HTR-8/SVneo (cell line): ENCODE measurements at places on chromosomes 12 and 14.
A peak's percentile ranks its signal among the peaks of the same experiment; 100 is the strongest.

- no peak for DNase-seq
Observed at GRCh38 chr12:103269946-103270345, 225.8 kb downstream of the C12orf42 start.

GRCh38 chr14:60655898-60656685 lies 6.8 kb upstream of the SIX1 start:
- no peak for DNase-seq

- DNase-seq = no peak
Observed at GRCh38 chr14:73977896-73978295, 27.8 kb downstream of the COQ6 start.

DNA sequence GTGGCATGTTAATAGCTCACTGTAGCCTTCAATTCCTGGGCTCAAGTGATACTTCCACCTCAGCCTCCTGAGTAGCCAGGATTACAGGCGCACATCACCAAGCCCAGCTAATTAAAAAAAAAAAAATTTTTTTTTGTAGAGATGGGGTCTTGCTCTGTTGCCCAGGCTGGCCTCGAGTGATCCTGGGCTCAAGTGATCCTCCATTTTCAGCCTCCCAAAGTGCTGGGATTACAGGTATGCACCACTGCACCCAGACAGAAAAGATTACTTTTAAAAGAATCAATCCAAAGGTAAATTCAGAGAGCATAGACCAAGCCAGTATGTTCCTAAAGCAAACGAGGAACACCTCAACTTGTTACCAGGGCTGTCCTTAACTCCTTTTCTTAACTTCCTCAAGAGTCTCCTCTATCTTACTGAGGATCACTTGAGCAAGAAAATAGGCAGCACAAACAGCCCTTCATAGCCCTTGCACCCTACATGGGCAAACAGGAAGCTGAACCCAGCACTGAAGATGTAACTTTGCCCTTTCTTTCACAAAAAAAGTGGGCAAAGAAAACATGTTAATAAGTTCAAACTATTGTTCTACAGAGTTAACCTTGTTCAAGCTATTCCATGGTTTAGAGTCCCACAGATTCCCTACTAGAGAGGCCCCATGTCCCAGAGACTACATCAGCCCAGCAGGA lies 11.3 kb downstream of the CS start:
- no peak for DNase-seq

DNA sequence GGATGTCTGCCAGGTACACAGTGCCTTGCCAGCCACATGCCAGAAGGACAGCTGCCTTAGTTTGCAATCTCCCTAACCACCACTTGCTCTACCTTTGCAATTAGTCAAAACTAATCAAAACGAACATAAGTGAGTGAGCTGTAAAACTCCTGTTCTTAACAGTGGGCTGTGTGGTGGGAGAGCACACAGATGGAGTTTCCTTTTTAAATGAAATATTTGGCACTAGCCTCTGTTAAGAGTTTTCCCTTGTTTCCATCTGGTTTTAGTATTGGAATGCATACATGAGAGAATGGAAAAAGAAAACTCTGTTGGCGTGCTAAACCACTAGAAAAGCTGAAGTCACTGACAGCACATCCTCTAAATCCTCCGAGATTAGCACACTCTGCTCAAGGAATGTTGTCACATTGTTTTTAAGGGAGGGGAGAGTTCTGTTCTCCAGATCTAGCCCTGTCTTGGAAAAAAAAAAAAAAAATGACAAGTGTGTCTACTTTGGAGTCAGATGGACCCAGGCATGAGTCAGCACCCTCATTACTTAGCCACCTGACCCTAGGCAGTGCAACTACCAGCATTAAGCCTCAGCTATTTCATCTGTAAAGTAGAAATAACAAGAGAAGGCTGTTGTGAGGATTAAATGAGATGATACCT lies 83.9 kb downstream of the STXBP6 start:
- DNase-seq = peak; percentile 76

DNA sequence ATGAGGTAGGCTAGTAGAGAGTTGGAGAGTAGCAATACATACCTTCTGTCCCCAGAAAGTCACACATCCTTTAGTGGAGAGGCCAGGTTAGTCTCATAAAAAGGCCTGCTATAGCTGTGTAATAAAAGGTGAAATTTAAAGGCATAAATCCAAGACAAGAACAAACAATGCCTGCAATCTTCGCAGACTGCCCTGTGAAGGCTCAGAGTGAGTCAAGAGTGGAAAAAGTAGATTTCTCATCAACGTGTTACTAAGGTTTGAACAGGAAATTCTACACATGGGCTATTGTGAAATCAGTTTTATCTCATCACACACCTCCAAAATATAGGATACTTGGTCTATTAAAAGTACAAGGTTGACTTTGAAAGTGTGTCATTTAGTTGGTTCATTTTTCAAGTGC lies at the start of gene KLRC1:
Gene KLRC1, minus strand, starts transcription at position 222 of the 400 bp plus-strand sequence. CDS start 2,221 bp downstream, outside the sequence.
- no peak for DNase-seq

- no peak for DNase-seq
Observed at GRCh38 chr12:69167648-69168165, 71.7 kb upstream of the CPSF6 start.

DNA sequence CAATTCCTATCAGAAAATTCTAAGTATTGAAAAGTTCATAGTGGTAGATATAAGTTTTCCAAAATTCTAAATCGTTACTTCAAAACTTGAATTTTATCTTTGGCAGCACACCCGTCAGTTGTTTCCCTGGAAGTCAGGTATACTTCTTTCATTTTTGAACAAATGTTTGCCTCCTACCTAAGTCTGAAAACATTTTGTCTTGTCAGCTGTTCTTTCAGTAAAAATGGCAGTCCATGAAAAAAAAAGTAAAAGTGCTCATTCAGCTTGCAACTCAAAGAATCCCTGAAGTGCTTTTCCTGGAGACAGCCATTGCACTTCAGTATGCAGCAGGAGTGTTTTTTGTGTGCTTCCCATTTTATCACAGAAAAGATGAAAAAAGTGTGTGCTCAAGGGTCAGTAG lies 130.1 kb upstream of the NEDD1 start:
- no peak for DNase-seq

- DNase-seq = peak; percentile 15
Observed at GRCh38 chr12:90959032-90959431, 4.1 kb upstream of the CCER1 start.

DNA sequence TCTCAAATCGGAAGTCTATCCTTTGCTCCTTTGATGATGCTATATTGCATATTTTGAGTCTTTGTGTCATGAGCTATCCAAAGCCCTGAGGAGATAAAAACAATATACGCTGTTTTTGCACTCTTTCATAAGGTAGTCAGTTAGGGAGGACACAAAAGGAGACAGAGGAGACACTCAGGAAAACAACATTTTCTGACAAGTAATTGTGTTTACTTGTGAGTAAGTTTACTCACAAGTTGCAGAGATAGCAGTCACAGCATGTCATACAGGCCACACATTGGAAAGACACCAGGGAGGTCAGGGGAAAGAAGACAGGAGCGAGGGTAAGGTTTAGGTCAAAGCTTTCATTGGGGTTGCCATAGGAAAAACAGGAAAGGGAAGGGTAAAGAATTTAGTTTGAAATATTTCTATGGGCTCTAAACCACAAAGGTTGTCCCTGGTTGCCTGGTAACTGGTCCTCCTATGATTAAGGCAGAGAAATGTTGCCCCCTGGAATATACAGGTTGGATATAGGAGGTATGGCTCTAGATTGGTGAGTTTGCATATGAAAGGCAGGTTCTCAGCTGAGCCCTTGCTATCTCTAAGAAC lies 7.4 kb upstream of the GABARAPL1 start:
- DNase-seq = no peak

- DNase-seq = no peak
Observed at GRCh38 chr12:54141431-54142113, 47.2 kb downstream of the SMUG1 start.

GRCh38 chr14:57617510-57617909 lies 123.9 kb upstream of the CCDC198 start:
- no peak for DNase-seq

DNA sequence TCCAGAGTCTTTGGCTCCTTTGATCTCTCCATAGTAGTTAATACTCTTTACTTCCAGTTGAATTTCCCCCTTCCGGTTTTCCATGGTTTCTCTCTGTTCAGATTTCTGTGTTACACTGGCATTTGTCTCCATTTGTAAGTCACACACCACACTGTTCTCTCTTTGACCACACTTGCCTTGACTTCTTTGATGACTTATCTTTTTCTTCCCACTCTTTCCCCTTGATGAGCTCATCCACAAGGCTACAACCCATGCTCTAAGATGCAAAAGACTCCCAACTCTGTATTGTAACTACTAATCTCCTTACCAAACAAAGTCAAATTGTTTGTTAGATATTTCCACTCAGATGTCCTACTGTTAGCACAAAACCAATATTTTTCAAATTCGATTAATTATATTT lies 242.7 kb upstream of the E2F7 start:
- DNase-seq = no peak

DNA sequence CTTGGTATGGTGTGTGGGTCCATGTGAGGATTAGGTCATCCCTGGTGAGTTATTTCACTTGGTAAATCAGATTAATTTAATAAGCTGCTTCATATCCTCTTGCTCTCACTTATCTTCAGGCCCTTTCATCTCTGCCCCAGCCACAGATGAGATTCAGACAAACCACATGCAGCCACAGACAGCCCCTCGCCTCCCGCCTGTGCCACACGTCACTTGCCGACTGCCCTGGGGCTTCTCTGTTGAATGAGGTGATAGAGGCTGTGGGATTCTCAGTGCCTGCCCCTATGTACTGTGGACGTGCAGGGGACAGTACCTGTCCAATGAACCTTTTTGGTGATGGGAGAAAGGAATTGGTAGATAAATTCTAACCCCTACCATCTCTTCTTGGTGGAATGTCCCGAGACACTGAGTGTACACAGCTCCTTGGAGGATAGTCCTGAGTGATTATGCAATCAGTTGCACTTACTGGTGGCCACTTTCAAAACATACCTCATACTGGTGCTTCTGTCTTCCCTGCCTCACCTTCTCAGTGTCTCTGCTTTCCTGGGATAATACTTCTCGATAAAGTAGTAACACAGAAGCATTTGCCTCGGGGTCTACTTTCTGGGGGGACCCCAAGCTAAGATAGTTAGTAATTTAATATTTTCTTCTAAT lies 248.7 kb downstream of the TTC6 start:
- DNase-seq = no peak

DNA sequence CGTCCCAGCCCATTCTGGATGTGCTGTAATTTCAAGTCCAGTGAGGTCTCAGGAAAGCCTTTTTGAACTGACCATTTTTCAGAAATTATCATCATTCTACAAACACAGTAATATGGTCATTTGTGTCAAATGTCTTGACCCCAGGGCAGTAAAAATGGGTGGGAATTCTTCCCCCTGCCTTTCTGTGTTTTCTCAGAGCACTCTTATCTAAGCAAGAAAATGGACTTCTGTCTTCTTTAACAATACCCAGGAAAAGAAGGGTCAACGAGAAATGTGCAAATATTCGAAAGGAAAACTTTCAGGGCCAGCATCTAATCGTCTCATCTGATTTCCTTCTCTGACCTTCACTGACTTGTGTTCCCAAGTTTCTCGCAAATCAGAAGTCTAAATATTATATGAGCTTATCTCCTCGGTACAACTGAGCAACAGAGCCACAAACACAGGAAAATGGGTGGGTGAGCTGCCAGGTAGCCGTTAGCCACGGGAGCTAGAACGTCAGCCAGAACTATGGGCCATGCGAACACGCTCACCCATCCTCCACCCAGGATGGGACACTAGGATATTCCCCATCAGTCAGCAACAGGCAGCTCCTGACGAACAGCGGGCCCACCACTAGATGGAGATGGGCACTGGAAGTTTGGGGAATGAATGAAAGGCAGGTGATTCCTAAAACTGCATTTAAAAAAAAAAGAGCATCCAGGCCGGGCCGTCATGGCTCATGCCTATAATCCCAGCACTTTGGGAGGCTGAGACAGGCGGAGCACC lies 57.1 kb downstream of the VWF start:
- peak; percentile 84 for DNase-seq

GRCh38 chr12:126067626-126068329 lies 1002.5 kb downstream of the AACS start:
- DNase-seq = no peak

GRCh38 chr14:59583755-59584154 lies 7.1 kb upstream of the CCDC175 start:
- peak; percentile 59 for DNase-seq

DNA sequence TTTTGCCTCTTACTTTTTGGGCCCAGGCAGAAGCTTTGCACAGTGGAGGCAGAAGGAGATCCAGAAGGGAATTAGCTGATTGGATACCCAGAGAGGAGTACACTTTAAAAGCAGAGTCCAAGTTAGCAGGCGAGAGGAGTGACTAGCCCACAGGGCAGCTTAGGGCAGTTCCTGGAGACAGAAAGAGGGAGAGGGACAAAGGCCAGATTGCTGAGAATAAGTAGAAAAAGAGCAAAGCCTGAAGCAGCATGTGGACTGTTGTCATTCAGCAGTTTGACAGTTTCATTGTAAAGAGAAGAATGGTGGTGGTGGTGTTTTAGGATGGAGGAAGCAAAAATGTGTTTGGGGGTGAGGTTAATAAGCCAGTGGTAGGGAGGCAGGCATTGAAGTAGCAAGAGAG lies 95.1 kb downstream of the PELI2 start:
- DNase-seq = no peak

GRCh38 chr12:47316609-47317049 lies 236.9 kb upstream of the AMIGO2 start:
- no peak for DNase-seq

DNA sequence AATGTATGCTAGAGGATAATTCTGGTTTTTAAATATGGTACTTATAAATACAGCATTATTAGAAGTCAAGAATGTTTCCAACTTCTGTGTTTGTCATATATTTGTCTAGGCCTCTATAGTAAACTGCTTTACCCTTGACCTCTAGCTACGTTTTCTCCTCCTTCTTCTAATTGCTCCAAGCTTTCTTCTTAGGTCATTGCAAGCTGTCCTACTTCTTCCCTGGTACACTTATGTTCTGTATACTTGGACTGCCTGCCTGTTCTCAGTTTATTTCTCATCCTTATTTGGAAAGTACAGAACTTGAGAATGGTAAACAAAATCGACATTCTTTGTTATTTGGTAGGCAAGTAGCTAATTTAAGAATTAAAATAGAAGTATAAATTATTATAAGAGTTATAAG lies 23.9 kb upstream of the ATP2B1 start:
- DNase-seq = no peak

DNA sequence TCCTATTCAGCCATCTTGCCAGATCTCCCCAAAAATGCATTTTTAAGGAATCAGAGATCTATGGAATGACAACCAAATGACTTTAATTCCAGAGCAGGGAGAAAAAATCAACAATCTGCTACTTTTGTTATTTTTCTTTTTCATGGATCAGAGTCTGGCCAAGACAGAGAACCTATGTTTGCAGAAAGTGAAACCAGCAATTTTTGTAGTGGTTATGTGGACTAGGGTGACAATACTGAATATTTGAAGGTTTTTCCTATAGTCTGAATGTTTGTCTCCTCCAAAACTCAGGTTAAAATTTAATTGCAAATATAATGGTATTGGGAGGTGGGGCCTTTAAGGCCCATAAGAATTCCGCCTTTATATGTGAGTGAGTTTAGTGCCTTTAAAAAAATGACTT lies 30.9 kb downstream of the KLRK1 start:
- DNase-seq = no peak

DNA sequence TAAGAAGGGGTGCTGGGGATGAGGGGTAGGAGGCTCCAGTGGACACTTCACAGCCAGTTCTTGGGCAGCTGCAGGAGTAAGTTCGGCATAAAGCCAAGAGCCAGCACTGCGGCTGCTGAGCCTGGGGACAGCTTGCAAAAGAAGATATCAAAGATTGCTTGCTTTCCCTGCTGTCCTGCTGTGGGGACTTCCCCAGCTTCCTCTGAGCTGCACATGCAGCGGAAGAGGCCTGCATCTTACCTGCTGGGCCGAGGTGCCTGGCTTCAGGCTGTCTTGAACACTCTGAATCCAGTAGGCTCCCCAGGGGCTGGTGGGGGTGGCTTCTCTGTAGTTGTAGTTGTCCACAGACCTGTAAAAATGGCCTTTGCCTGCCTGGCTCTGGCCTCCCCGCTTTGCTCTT lies 1.3 kb downstream of the CHGA start:
- DNase-seq = no peak
